Activated CD4-positive, alpha-beta T cell treated with anti-CD3 and anti-CD28 coated beads for 48 hours (primary cell): ENCODE measurements at places on chromosomes 2 and 18.

GRCh38 chr2:127197475-127198385 is 22.4 kb downstream of the CYP27C1 start:
- peak; percentile 77 for DNase-seq

DNA sequence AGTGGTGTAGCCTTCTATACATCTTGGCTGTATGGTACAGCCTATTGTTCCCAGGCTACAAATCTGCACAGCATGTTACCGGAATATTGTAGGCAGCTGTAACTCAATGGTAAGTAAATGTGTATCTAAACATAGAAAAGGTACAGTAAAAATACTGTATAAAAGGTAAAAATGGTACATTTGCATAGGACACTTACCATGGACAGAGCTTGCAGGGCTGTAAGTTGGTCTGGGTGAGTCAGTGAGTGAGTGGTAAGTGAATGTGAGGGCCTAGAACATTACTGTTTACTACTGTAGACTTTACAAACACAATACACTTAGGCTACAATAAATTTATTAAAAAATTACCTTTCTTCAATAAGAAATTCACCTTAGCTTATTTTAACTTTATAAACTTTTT is 3.7 kb upstream of the MRPS9 start:
- DNase-seq = no peak

GRCh38 chr2:175057078-175057685 is 52.0 kb upstream of the CHN1 start:
- DNase-seq = no peak

- no peak for DNase-seq
These were observed 639.3 kb downstream of the CNTNAP5 start for GRCh38 chr2:124664363-124664762.

DNA sequence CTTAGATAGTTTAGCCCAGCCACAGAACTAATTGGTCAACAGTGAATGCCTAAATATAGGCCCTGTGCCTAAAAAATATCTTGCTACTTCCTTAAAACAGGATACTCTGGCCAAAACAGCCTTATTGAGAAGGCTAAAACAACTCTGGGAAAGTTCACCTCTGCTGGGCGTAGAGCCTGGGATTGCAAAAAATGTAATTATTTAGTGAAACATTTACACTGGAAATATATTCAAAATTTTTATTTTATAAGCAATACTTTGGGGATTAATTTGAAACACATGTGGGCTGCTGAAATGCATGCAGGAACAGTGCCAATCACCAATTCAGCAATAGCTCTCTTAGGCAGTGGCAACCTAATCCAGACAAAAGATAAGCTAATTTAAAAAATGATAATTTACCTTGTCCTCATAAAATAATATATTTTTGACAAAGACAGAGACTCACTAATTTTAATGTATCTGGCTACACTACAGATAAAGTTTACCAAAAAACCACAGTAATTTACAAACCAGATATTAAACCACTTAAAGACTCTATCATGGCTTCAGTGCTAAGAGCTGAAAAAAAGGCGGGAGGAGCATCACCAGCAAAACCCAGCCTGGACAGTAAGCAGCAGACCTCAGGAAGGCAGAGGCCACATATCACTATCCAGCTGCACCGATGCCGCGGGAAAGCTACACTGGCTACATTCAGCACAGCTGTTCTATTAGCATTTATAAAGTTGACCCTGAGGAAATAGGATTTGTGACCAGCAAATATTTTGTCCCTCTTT is 18.5 kb downstream of the TRAK2 start:
- no peak for DNase-seq
